ENCODE measurements at places on chromosomes 16 and 17.

DNA sequence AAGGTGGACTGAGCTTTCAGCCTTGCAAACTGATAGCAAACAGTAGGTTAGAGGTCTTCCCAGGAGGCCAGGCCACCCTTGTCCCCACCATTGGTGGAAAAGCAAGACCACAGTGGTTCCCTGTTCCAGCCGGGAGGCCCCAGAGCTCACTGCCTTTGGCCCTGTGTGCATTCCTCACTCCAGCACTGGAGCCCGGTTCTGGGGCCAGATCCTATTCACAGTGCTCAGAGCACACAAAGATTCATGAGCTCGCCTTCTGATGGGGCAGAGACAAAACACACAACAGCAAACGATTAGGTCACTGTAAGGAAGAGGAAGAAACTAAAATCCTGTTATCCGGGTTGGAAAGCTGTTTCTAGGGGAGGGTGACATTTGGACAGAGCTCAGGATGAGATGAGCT, 5.6 kb upstream of the PGS1 start:
- no peak for DNase-seq

DNA sequence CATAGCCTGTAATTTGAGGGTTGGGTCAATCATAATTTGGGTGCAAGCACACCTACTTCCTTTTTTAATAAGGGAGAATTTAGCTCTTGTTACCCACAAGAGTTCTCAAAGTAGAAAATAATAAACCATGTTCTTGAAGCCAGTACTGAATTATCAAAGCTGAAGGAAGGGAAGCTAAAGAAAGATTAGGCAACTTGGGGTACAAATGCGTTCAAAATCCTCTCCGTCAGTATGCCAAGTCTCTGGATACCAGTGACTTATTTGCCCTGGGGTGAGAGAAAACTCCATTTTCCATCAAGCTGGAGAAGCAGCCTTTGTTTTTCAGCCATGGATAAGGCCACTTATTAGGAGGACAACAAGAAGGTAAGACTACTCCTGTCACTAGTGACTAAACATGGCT, 23.5 kb upstream of the DHRS13 start:
- DNase-seq: no peak

DNA sequence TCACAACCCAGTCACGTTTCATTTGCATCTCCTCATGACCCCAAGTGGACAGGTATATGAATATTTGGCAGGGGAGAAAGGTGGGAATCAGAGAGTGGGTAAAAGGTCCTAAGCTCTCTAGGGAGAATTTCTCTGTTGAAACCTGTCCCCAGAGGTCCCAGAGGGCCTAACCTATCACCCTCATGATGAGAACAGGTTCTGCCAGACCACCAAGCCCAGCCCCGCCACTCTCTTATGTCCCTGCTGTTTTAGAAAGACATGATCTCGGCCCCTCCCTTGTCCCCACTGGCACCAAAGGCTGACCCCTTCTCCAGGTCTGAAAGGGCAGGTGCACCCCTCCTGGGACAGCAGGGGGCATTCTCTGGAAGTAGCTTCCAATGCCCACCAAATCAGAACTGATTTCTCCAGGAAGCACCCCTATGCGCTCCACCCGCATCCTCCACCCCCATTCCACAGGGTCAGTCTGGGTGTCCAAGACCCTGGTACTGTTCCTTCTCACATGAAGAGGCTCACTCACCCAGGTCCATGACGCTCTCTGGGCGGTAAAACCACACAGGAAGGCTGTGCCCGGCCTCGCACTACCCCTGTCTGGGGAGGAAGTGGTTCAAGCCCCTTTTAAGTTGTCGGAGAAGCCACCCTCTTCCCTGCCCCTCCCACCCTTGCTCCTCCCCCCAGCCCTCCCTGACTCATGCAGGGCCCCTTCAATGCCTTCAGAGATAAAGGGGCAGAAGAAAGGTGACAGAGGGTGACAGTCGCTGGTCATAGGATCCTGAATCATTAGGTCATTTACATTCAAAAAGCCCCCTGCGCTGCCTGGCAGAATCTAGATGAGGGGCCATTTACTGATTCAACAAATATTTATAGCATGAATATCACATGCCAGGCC, at the start of gene CCR7:
Gene CCR7, minus strand, starts transcription at position 590 of the 886 bp plus-strand sequence. Its CDS starts 63 bp downstream, at position 527.
- DNase-seq: no peak

DNA sequence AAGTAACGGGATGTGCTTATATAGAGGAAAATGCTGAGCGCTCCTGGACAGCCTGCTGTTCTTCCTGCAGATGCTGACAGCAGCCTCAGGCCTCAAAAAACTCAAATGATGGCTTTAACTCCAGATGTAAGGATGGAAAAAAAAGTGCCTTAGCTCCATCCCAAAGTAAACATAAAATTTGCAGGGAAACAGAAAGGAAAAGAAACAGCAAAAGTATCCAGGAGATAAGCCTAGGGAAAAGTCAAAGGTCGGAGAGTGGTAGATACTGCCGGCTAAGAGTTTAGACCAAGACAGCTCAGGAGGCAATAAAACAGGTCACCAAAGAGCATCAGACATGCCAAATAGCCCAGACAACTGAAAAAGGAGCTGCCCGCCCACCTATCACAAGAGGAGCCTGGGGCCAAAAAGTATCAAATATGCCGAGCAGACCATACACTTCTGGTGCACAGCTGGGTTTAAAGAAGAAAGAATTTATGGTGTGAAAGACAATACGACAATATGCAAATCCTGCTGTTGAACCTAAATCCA, 6.9 kb downstream of the KRT31 start:
- no peak for DNase-seq
